ENCODE measurements at places on chromosomes 5 and 9. TPM values are rescaled to one million over a fixed set of nuclear protein-coding genes. Genes with fewer than 3 reads are reported as not detected.

C5orf46 gene
- total RNA-seq, result not detected

PANK3 gene
- total RNA-seq, result 44.9 TPM

TAF1L gene
- total RNA-seq, result not detected

SHISAL2B gene
- not detected for total RNA-seq

CEL gene
- 2.2 TPM for total RNA-seq

ZNF354C gene
- 6.1 TPM for total RNA-seq

C5 gene
- total RNA-seq, result 0.99 TPM

BARX1 gene
- total RNA-seq, result 0.21 TPM

TSLP gene
- 0.99 TPM for total RNA-seq

SSNA1 gene
- 49.9 TPM for total RNA-seq

IL3 gene
- total RNA-seq, result not detected

CARTPT gene
- total RNA-seq, result not detected

GDF9 gene
- 1.2 TPM for total RNA-seq

DMXL1 gene
- total RNA-seq, result 18.0 TPM

MLANA gene
- total RNA-seq, result not detected

SLC45A2 gene
- not detected for total RNA-seq

TJP2 gene
- 9.1 TPM for total RNA-seq

LCN10 gene
- total RNA-seq, result 0.83 TPM

CRHBP gene
- not detected for total RNA-seq

MARCHF11 gene
- total RNA-seq, result not detected

JADE2 gene
- 78.4 TPM for total RNA-seq

SV2C gene
- total RNA-seq, result not detected

IFNA21 gene
- not detected for total RNA-seq

RPL12 gene
- 3,038 TPM for total RNA-seq

CCL27 gene
- total RNA-seq, result not detected

KIF27 gene
- 2.7 TPM for total RNA-seq
